ENCODE measurements at places on chromosomes 6 and 20.

DNA sequence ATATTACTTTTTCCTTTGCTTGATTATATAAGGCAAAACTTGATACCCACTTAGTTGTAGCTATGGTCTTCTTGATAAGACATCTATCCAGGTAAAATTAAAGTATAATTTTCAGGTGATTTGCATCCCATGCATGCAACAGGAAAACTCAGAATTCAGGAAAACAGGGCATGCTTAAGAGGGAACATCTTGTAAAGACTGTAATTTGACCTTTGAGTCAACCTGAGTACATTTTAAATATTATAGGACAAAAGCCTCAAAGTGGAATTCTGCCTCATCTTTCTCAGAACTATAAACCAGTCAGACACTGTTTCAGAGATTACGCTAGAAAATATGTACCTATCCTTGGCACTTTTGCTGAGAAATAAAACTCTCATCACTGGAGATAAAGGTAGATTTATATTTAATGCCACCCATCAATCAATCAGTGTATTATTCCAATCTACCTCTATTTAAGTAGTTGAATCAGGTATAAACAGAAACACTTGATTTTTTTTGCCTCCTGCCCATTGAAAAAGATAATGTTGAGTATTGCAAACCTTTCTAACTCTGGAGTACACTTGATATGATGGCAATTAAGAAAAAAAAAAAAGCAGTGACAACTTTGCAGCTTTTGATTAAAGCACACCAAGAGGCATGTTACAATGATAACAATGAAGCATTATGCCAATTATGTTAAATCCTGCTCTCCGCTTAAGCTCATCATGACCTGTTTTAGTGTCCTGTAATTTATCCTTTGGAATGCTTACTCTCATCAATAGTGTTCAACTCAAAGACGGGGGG, 2.8 kb downstream of the CITED2 start:
- DNase-seq: no peak

- no peak for DNase-seq
Measured at GRCh38 chr6:69580706-69581105, 216.1 kb downstream of the LMBRD1 start.

- DNase-seq: no peak
Measured at GRCh38 chr6:111367393-111368088, 115.5 kb downstream of the REV3L start.

DNA sequence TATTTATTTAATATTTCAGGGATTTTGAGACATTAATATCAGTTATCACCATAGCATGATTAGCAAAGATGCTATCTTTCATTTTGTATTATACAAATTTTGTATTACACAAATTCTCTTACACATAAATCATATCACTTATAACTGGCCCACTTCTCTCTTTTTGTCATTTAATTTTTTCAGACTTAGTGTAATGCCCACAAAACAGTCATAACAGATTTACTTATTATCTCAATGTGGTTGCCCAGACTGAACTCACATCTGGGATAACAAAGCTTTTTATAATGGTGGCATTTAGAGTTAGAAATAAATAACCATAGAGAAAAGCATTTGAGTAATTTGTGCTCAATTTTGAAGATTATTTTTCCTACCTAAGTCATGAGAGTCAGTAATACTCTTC, 148.3 kb downstream of the TFAP2B start:
- no peak for DNase-seq

Measured in PC-9 (cell line).